ENCODE measurements at places on chromosomes 5 and 9.

DNA sequence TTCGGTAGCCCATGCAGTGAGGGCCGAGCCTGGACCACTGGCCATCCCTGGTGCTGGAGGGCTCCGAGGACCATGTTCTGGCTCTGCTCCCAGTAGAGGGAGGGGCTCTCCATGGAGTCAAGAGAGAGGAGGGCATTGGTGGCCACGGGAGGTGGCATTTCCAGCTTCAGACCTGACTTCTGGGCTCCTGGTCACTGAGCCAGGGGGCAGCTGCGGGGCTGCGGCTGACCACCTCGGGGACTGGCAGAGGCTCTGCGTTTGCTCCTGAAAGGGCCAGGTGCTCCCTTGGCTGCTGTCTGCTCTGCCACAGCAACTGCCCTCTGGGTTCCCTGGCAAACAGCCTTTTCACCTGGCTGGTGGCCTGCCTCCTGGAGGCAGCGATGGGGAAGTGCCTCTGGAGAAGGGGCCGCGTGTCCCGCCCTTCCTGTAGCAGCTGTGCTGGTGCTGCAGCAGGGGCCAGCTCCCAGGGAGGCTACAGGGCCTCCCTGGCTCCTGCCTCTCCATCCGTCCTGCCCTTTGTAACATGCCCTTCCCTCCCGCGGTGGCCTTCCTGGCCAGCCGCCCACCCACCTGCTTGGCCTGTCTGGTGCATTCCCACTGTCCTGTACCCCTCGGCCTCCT lies 144.6 kb downstream of the CACNA1B start:
- no peak for DNase-seq

DNA sequence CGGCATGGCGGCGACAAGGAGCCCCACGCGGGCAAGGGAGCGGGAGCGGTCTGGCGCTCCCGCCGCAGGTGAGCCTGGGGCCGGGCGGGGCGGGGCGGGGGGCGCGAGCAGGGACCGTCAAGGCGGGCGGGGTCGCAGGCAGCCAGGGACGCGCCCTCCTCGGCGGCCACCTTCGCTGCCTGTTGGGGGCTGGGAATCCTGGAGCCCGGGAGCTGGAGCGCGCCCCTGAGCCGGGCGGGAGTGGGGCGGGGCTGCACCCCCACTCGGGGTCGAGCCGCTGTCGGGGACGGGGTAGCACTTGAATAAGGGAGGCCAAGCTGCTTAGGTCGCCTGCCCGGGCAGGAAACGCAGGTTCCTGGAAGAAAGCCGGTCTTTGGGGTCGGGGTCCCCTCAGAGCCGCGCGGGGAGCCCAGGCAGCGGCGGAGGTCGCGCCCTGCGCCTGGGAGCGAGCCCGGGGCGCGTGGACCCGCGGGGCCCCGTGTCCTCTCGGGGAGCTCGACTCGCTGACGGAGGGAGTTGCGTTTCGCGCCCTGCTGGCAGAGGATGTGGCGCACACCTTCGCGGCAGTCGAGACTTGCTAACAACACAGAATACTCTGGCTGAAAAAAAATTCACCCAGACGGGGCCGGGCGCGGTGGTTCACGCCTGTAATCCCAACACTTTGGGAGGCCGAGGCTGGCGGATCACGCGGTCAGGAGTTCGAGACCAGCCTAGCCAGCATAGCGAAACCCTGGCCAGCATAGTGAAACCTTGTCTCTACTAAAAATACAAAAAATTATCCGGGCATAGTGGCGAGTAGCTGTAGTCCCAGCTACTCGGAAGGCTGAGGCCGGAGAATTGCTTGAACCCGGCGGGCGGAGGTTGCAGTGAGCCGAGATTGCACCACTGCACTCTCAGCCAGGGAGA lies 552 bp downstream of the OTULINL start:
- peak; percentile 72 for DNase-seq

DNA sequence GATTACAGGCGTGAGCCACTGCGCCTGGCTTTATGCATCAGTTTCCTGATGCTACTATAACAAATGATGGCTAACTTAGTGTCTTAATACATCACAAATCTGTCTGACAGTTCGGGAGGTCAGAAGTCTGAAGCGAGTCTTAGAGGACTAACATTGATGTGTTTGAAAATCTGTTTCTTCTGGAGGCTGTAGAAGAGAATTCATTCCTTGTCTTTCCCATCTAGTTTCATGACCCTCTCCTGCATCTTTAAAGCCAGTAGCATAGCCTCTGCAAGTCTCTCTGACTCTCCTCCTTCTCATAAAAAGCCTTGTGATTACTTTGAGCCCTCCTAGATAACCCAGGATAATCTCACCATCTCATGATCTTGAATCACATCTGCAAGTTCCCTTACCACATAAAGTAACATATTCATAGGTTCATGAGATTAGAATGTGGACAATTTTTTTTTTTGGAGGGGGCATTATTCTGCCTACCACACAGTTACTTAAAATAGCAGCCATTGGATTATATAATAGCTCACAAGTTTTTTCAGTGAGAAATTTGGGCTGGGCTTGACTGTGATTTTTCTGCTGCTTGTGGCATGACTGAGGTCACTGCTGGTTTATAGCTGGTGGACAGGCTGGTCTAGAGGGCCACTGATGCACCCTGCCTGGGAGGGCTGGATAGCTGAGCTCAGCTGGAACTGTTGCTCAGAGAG lies 134.8 kb downstream of the FBXL7 start:
- no peak for DNase-seq

DNA sequence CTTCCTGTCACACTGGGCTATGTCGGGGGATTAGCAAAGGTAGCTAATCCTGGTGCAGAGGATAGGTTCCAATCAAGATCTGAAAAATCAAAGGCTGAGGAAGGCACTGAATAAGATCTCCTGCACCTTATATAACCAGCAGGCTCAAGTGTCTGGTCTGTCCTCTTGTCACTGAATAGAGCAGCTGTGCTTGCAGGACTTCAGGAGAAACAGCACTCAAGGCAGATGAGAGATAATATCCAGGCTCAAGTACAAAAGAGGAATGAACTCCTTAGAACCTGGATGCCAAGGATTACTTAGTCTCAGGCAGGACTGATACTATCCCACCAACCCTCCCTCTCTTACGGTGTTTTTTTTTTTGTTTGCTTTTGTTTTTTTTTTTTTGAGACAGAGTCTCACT lies 108.8 kb upstream of the LRRTM2 start:
- no peak for DNase-seq

DNA sequence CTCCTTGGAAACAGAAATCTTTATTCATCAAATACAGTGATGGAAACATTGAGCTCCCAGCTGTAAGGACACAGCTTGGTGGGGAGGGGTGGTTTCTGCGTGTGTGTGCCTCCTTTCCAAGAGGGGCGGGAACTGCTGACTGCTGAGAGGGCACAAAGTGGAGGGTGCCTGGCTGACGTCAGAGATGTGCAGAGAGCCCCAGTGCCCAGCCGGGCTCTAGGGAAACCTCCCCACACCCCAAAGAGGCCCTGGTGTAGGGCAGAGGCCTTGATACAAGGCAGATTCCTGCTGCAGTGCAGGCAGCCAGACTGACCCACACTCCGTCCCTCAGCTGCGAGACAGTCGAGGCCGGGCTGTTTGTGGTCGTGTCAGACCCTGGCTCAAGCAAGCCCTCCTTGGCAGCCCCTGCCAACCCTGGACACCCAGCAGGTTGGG lies 191.0 kb downstream of the CACNA1B start:
- no peak for DNase-seq

GRCh38 chr9:95060234-95060633 lies 257.3 kb downstream of the FANCC start:
- DNase-seq = no peak
